ENCODE measurements at places on chromosomes 11 and 22.

DNA sequence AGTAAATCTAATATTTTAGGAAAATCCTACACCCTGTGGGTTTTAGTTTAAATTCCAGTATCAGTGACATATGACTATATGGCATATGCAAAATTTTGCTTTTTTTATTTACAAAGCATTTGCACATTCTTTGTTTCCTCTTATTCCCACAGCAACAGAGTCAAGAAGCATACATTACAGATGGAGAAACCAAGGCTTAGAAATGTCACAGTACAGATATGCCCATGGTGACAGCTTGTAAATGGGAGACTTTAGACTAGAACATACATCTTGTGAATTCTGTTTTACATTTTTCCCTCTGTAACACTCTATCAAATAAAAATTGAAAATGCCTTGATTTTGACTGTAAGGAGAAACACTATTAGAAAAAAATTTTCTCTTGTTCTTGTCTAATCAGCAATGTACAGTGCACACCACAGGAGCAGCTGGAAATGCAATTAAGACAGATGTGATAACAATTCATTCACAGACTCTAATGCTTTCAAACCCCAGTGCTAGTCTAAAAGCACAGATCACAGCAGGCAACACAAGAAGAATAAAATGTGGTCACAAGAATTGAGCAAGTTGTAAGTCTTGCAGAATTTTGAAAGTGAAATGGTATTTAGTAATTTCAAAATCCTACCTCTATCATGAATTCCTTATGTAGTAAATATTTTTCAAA, 375.9 kb downstream of the LUZP2 start:
- no peak for DNase-seq

GRCh38 chr22:23175817-23176644, 4.3 kb upstream of the BCR start:
- DNase-seq: no peak

DNA sequence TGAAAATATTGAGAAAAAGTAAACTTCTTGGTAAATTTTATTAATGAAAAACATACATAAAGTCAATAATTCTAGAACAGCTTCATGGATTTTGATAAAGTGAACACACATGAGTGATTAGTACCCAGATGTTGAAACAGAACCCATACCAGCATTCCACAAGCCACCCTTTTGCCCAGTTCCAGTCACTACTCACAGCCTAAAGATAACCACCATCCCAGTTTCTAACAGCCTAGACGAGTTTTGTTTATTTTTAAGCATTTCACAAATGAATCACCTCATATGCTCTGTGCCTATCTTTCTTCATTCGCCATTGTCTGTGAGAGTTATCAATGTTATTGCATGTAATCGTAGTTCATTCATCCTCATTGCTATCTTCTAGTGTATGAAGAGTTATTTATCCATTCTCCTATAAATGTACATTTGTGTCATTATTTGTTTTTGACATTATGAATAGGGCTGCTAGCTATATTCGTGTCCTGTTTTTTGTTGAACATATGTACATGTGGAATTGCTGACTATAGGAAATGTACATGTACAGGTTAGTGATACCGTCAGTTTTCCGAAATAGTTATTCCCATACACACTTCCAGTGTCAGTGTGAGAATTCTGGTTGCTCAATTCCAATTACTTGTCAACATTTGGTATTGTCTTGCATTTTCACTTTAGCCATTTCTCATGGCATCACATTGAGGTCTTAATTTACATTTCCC, 44.5 kb upstream of the TEAD1 start:
- peak; percentile 79 for DNase-seq

GRCh38 chr11:107721207-107721606, 9.4 kb upstream of the SLN start:
- DNase-seq: no peak

DNA sequence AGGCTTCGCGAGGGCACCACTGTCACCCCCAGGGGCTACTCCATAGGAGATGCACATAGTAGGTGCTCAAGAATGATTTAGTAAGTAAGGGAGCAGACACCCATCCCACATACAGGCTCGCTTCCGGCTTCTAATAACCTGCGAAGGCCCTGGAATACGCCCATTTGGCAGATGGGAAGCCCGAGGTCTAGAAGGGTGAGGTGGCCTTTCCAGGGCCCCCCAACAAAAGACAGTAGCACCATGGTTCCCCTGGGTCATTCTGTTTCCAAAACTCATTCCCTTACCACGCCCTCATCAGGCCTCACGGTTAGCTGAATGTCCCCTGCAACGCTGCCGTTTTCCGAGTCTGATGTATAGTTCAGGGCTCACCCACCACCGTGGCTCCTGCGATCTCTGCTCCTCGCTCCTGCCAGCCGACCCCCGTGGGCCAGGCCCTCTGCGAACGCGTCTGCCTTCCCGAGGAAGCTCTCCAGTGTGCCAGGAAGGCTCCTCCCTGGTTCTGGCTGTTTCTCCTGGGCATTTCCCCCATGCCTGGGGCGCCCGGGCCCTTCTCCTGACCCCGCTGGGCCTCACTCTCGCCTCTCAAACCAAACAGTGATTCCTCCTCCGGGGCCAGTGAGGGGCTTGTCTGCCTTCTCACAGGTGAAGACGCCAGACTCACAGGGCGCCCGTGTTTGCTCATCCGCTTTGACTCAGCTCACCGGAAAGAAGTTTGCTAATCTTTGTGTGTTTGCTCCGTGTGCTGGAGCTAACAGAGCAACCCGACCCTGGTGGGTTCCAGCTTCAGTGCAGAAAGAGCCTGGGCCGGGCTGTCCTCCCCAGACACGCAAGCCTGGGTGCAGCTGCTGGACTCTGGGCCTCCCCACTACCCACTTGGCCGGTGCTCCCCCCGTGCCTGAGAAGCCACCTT, 86.6 kb downstream of the RTL6 start:
- no peak for DNase-seq

- no peak for DNase-seq
Observed at GRCh38 chr11:44472916-44473315, 92.5 kb upstream of the CD82 start.

GRCh38 chr22:17710023-17710422, 64.2 kb downstream of the BID start:
- DNase-seq: no peak

- no peak for DNase-seq
Observed at GRCh38 chr11:126839496-126839895, 161.1 kb downstream of the KIRREL3 start.

- DNase-seq: peak; percentile 31
Observed at GRCh38 chr11:44702889-44703288, 23.9 kb upstream of the TSPAN18 start.

DNA sequence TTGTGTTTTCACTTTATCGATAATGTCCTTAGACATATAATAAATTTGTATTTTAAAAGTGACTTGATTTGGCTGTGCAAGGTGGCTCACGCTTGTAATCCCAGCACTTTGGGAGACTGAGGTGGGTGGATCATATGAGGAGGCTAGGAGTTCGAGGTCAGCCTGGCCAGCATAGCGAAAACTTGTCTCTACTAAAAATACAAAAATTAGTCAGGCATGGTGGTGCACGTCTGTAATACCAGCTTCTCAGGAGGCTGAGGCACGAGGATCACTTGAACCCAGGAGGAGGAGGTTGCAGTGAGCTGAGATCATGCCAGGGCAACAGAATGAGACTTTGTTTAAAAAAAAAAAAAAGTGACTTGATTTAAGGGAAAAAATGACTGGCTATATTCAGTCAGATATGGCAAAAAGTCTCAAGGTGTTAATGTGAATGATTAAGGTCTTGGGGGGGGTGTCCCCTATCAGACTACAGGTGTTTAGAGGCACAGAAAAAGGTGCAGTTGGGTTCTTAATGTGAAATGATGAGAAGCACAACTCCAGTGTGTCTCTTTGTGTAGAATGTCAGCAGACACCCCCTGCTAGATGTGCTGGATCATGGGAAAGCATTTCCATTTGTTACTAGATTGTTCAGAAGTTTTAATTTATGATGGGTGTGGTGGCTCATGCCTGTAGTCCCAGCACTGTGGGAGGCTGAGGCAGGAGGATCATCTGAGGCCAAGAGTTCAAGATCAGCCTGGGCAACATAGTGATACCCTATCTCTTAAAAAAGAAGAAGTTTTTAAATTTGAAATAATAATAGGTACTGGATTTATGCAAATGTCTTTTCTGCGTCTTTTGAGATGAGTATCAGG, 17.0 kb downstream of the NEAT1 start:
- peak; percentile 61 for DNase-seq

DNA sequence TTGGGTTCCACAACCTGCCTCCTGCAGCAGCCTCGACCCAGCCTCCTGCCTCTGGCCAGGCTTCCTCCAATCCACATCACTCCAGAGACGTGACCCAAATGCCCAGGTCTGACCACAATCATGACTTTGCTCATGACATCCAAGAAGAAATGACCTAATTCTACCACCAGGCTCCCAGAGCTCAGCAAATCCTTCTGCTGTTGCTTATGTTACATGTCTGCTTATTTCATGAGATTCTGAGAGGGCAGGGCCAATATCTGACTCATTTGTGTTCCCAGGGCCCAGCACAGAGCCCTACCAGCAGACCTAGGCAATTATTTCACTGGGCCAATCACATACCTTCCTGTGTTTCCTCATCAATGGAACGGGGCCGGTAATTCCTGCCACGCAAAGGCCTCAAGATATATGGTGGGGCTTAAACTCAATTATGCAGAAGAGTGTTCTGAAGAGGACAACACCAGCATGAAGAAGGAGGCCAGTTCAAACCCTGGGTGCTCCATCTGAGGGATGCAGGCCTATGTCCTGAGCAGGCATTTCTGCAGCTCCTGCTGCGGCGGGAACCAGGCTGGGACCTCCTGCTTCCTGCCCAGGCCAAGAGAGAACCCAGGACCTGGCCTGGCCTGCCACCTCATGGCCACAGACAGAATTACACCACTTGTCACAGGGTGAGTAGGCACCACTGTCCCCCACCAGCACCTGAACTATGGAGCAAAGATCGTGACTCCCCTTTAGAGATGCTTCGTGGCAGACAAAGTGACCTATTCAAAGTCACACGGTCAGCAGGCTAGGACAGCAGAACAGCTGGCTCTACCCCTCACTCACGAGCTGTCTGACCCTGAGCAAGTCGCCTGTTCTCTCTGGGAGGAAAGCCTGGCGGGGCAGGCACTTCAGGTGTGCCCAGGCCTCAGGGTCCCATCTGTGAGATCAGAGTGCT, 5.9 kb downstream of the CENPM start:
- peak; percentile 86 for DNase-seq

GRCh38 chr11:44600839-44601383, 35.4 kb downstream of the CD82 start:
- peak; percentile 63 for DNase-seq

DNA sequence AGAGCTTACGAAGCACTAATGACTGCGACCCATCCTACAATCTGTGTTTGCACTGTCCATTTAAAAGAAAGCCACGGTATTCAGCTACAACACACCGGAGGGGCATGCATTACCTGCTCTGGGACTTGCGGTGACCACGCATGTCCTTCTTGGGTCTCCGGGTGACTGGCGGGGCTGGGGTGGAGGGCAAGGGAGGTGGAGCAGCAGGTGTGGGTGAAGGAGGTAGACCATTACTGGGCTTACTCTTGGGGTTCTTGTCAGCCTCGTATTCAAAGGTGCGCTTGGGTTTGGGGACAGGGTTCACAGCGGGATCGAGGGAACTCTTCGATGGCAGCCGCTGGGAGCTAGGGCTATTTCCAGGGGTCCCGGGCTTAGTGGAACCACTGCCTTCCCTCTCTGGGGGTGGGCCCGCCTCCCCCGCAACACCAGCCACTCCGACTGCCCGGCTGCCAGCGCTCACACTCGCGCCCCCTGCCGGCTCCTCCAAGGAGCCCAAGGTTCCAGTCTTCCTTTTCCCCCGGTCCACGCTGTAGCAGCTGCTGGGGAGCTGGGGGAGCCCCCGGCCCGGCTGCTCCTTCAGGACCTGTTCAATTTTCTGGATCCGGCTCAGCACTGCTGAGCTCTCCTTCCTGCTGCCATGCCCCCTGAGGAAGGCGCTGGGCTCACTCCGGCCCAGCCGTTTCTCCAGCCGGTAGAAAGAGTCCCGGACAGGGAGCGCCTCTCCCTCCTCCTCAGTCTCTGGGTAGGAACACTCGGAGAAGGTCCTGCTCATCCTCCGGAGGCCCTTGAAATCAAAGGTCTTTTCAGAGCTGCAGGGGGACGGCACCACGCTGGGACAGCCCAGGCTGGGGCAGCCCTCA, 47.5 kb downstream of the RPL27A start:
- no peak for DNase-seq

DNA sequence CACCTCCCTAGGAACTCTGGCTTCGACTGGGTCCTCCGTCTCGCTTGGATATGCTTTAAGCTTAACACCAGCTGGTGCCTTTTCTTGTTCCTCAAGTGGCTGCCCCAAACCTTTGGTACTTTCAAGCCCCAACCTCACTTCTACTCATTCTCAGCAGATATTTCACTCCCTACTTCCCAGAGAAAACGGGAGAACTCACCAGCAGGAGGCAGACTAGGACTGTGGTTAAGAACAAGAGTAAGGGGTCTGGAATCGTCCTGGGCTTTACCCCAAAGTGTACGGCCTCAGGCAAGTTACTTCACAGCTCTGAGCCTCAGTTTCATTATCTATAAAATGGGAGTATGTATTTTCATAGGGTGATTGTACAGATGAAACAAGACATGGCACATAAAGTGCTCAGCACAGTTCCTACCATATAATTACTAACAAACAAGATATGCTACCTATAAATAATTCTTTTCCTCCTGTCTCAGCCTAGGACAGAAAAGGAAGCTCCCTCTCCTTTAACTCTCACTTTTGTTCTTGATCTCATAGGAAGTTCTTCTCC, 37.8 kb downstream of the PAMR1 start:
- DNase-seq: peak; percentile 80

- DNase-seq: no peak
Observed at GRCh38 chr11:134538742-134539141, 126.7 kb upstream of the B3GAT1 start.

- no peak for DNase-seq
Observed at GRCh38 chr11:30025396-30026139, 8.7 kb upstream of the KCNA4 start.

DNA sequence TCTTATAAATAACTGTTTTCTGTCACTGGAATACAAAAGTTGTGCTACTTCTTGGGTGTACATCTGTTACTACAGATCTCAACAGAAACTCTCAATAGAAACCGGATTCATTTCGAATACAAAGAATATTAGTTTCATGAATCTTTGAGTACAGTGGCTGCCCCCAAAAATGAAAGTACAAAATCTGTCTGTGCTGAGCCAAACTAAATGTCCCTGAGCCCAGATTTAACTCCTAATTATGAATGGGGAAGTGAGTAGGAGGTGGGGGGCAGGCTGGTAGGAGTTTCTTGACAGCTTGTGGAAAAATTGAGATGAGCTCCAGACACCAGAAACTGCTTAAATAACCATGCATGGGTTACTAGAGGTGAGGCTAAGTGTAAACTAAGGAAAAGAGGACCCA, 41.6 kb downstream of the PITPNB start:
- no peak for DNase-seq

- peak; percentile 19 for DNase-seq
Observed at GRCh38 chr11:34280945-34281872, 76.6 kb downstream of the ABTB2 start.

DNA sequence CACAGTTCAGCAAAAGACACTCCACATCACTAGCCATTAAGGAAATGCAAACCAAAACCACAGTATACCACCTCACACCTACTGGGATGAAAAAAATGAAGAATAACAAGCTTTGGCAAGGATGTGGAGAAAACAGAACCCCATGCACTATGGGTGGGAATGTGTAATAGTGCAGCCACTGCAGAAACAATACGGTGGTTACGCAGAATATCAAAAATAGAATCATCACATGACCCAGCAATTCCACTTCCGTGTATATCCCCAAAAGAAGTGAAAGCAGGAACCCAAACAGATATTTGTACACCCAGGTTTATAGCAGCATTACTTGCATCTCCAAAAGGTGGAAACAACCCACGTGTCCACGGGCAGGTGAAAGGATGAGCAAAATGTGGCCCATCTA, 20.8 kb downstream of the CARS1 start:
- no peak for DNase-seq

All from cardiac fibroblast (primary cell).